ENCODE measurements at places on chromosomes 7 and 10.

- no peak for DNase-seq
Observed at GRCh38 chr7:104655592-104655991, 327.2 kb downstream of the LHFPL3 start.

DNA sequence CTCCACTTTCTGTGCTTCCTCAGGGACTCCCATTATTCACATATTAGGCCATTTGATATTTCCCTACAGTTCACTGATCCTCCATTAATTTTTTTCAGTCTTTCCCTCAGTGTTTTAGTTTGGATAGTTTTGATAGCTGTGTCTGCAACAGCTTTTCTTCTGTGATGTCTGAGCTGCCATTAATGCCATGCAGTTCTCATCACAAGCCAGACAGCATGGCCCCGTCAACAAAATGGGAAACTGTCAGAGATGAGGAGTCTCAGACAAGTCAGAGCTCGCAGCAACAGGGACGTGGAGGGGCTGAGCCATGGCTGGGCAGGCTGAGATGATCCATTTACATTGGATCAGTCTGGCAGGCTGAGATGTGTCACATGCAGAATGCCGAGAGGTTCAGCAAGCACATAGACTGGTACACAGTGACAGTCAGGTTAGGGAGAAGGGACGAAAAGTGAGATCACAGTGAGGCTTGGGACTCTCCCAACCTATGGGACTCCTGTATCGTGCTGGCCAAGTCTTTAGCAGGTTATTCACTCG lies 65.4 kb downstream of the NPS start:
- no peak for DNase-seq

DNA sequence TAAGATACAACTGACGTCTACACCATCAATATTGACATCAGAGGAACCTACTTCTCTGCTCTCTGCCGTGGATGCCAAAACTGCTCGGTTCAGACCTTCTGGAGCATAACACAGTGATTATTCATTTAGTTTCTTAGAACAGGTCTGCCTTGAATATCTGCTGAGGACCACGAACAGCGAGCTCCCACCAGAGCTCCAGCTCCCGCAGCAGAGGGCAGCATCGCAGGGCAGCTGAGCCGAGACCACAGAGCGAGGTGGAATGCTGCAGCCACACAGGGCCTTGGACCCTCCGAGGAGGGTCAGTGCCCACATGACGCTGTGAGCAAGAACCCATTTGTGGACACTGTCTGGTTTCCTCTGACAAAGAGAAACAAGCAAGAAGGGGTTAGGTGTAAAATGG lies 6.8 kb downstream of the VIPR2 start:
- no peak for DNase-seq

- no peak for DNase-seq
Observed at GRCh38 chr10:94623572-94623971, 60.0 kb upstream of the CYP2C18 start.

DNA sequence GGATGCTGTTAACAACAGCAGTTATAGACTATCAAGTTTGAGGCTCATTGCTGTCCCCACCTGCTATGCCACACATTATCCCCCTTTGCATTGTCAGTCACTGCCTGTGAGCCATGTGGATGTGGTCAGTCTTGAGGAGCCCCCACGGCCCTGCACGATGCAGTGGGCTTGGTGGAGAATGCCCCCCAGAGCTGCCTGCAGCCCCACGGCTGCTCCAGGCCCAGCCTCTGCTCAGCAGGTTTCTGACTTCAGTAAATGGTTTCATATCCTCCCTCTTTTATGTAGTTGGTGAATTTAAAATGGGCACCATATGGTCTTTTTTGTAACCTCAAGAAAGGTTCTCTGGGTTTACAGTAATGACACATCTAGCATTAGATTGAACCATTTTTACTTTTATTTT lies 164.1 kb downstream of the EBF3 start:
- no peak for DNase-seq

DNA sequence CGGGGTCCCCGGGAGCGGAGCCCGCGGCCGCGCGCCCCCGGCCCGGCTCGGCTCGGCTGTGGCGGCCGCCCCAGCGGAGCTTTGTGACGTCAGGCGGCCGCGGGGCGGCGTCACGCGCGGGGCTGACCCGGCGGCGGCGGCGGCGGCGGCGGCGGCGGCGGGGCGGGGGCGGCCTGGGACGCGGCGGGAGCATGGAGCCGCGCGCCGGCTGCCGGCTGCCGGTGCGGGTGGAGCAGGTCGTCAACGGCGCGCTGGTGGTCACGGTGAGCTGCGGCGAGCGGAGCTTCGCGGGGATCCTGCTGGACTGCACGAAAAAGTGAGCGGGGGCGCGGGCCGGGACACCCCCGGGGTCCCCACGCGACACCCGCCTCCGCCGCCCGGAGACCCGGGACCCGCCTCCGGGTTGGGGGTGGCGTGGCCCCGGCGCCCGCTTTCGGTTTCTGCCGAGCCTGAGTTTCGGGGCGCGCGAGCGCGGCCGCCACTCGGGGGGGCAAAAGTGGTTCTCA lies at the start of gene PWWP2B:
TSS of gene PWWP2B (plus strand) at position 165 of the 506 bp plus-strand sequence. CDS start at position 192, 27 bp downstream.
- DNase-seq: no peak

DNA sequence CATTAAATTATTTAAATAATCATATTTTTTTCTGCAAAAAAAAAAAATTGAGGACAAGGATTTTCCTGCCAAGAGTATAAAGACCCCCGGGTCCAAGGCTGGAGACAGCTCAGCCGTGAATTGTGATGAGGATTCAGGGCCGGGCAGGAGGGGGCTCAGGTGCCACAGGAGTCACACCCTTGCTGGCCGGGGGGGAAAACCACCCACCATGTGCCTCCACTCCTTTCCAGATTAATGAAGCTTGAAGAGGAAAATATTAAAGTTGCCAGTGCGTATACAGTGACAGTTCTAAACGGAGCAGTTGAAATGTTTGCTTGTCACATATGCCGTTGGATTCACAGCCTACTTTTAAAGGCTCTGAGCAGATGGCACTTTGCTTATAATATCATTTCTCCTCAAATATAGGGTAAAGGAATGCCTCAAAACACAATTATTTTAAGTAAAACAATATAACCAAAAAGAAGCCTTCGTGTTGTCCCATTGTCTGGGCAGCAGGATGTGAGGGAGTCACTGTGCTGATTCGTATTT lies 49.6 kb downstream of the ADARB2 start:
- DNase-seq: no peak

- no peak for DNase-seq
Observed at GRCh38 chr10:61629576-61629975, 33.2 kb upstream of the CABCOCO1 start.

DNA sequence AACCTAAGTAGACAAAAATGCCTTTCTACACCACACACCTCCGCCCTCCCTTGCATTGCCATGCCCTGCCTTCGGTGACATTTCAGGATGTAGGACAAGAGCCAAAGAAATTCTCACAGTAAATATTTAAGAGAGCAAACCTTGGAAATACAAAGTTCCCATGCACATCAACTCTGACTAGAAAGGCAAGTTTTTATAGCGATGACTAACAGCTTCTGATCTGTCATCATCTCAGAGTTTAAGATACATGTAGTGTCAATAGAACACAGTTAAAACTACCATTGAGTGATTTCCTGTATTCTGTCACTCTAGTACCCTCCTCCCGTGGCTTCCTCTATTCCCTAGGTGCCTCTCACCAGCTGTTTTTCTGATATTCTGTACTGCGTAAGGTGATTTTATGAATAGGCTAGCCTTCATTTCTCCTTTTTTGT lies 20.7 kb downstream of the SLC16A9 start:
- no peak for DNase-seq

DNA sequence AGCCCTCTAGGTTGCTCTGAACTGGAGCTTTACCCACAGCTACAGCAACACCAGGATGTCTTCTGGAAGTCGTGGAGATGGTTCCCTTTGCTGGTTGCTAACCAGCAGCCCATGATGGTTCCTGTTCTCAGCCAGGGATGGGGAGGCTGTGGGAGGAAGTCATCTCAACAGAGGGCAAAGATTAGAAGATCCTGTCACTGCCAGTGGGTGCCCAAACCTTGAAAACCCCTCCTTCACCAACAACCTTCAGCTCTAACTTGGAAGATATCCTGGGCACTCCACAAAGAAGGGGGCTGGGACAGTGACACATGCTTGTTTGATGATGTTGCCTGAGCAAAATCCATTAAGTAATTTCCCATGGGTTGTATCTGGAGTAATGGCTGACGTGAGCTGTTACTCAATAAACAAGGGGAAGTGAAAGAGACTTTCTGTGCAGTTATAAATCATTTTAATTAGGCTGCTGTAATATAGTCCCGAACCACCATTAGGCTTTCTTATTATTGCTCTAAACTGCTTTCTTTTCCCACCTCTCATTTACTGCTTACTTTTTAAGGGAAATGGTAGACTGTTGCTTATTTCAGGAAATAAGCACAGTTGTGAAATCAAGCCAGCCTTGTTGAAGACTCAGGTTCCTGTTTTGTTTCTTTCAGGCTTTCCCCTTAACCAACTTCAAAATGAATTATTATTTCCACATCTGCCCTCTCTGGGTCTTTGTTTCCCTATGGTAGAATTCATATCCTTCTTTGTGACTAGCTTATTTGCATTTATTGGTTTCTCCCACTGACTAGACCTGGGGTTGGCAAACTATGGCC lies 124.8 kb downstream of the PPP1R17 start:
- no peak for DNase-seq

GRCh38 chr7:41847151-41847550 lies 144.3 kb upstream of the INHBA start:
- DNase-seq: no peak

- DNase-seq: no peak
Observed at GRCh38 chr10:84755311-84755710, 426.9 kb downstream of the CCSER2 start.

DNA sequence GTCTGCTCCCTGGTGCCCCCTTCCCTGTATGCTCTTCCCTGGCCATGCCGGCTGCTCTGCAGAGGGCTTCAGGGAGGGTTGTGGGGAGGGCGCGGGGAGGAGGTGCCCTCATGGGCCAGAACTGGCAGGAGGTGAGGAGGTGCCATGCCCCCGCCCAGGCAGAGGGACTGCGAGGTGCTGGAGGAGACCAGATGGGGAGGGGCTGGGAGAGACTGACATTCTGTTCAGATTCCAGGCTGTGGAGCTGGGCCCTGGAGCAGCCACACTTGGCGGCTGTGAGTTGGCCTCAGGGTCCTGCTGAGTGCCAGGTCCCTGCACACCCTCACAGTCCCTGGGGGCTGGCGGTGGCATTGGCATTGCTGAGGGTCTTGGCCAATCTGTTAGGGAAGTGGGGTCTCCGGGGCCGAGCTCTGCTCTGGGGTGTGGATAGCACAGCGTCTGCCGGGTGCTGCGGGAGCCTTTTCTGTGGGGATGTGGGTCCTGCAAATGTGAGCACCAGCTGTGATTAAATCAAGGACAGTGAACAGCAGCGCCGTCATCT lies 25.4 kb downstream of the INPP5A start:
- DNase-seq: no peak

DNA sequence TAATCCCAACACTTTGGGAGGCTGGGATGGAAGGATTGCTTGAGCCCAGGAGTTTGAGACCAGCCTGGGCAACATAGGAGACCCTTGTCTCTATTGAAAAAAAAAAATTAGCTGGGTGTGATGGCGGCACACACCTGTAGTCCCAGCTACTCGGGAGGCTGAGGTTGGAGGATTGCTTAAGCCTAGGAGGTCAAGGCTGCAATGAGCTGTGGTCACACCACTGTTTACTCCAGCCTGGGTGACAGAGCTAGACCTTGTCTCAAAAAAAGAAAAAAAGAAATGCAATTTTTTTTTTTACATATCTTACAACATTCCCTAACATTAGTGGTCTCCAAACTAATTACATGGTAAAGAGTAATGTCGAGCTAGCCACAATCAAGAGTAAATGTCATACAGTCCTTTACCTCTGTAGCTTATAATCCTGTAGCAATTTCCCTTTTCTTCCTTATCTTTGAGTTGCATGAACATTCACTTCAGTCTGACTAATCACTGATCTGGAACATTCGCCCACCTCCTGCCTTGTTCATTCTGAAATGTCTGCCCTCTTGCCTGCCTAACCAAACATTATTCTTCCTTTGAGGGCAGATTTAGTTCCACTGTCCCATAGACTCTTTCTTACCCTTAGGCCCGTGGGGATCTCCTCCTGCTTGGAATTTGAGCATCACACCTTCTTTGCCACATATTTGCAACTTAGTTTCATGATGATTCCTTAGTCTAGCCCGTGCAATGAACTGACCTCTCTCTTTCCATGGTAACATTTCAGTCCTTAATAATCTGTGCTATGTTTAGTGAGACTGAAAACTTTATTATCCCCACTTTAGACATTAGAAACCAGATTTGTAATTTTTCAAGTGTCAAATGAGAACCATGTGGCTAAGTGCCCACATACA lies 4.8 kb upstream of the VCL start:
- DNase-seq: no peak

DNA sequence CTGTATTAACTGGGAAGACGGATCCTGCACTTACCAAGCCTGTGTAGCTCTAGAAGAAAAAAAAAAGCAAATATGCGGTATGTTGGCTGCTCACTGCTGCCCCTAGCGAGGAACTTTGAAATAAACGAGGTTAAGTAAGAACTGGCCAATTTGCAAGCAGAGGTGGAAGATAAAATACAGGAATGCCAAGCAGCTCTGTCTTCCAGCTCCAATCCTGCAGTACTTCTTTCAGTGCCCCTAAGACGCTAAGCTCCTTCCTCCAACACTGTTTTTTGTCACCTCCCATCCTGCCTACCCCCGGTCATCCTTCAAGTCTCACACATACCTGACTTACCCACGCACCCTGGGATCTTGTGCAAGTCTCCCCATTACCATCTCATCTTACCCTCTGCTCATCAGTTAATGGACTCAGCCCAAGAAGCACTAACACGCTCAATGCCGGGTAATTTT lies 809 bp downstream of the C10orf143 start:
- DNase-seq: peak; percentile 48

- DNase-seq: no peak
Observed at GRCh38 chr7:111012799-111013675, 77.9 kb upstream of the LRRN3 start.

GRCh38 chr7:31917256-31917655 lies 153.0 kb downstream of the PDE1C start:
- DNase-seq: no peak

DNA sequence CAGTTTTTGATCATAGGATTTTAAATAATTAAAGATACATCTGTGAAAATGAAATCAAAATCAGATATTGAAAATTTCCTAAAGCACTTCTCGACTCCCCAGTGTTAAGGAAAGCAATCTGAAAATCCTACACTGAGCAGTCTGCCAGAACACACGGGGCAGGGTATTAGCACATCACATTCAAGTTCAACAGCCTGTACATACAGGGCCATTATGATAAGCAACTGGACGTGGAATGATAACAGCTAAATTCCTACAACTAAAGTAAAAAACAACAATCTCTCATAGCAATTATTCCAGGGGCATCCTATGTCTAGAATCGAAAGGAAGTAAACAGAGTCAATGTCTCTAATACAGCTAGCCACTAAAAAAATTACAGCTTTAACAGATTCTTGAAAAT lies 31.7 kb downstream of the TRDMT1 start:
- no peak for DNase-seq
